DMS79 (cell line): ENCODE measurements at places on chromosomes 16 and 17.

GRCh38 chr16:79293836-79294460, 306.6 kb downstream of the MAF start:
- DNase-seq, result no peak

- no peak for DNase-seq
These were observed 3.1 kb upstream of the ZNF469 start for GRCh38 chr16:88379694-88380040.

DNA sequence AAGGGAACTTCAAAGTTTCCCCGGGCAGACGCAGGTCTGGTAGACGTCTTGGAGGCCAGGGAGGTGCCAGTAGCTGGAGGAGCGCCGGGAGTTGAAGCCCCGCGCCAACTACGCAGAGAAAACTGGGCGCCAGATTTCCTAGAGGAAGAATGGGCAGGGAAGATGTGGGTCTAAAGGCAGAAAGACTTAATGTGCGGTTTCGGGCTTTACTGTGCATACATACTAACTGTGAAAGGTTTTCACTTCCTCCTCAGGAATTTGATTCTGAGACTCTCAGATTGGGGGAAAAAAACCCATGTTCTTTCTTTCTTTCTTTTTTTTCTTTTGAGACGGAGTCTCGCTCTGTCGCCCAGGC, 331 bp upstream of the ZNF287 start:
- DNase-seq, result no peak

GRCh38 chr16:11089504-11090124, 145.2 kb downstream of the CLEC16A start:
- no peak for DNase-seq
